Activated CD4-positive, alpha-beta T cell treated with anti-CD3 and anti-CD28 coated beads, Interleukin-2, amount 10 ng/mL, durations not matched to agents 24 days and 14 days (primary cell): ENCODE measurements at places on chromosomes 3 and 15. TPM values are rescaled to one million over a fixed set of nuclear protein-coding genes. Genes with fewer than 3 reads are reported as not detected.

- peak; percentile 41 for DNase-seq
Observed at GRCh38 chr3:114207768-114208167, 28.9 kb upstream of the DRD3 start.

NDN gene
- 3.1 and 3.6 TPM in 2 replicates for total RNA-seq

GRCh38 chr3:197024881-197025735 is 4.5 kb downstream of the MELTF start:
- no peak for DNase-seq

PLAAT1 gene
- total RNA-seq = not detected in 2 replicates

DNA sequence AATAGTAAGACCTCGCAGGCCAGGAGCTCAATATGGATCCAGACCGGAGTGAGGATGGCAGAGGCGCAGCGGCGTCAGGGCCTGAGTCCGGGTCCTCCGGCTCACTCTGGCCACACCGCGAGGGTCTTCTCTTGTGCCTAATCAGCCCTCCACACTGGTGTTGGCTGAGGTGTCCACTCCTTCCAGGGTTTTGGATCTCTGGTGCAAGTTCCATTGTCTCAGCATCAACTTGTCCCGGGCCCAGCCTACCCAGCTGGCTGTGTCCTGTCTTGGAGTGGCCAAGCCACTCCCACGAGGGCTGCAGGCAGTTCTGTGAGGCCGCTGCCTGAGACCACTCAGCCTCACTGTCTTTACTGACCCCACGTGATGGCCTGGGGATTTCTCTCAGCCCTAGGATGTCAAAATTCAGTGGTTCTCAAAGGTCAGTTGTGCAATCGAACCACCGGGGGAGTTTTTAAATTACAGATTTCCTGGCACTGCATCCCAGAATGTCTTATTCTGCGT is 12.6 kb upstream of the GOLGA6L7 start:
- no peak for DNase-seq

DNA sequence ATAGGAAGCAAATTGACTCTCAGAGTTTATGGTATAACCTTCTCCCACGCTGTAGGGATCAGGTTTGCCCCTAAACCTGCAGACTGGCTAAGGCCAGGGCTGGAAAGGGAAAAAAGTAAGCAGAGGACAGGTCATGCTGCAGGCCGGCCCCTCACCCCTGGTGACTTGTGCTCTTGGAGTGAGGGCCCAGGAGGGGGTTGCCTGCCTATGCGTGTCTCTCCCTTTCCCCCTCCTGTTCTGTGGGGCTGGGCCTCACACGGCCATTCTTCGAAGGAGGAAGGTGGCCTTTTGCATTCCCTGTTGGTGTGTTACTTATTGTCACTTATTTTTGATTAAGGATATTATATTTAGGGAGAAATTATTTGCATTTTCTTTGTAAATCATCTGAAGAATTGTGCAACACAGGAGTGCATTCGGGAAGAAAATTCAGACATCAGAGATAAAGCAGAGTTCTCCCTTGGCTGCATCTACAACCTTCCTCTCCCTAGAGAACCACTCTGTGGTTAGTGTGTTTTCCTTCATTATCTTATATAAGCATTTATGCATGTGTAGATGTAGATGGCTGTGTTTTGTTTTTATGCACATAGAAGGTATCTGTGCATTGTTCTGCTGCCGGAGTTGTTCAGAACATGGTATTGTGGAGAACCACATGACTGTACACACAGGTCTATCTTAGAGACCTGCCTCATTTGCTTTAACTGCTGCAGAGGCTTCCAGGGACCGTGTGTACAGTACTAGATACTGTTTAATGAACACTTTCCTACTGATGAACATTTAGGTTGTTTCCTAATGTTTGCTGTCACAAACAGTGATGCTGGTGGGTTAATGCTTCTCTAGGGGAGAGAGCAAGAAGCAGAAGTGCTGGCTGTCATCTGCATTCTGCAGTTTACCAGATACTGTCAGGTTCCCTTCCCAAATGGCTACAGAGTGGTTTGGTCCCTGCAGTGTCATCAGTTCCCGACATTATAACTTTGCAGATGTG is 133.5 kb downstream of the APBA2 start:
- no peak for DNase-seq

CDC25A gene
- total RNA-seq = 57.0 and 60.2 TPM in 2 replicates

GRCh38 chr3:123719862-123720453 is 135.1 kb upstream of the HACD2 start:
- DNase-seq = no peak

C3orf20 gene
- total RNA-seq = 0.19 and 0.28 TPM in 2 replicates

DNA sequence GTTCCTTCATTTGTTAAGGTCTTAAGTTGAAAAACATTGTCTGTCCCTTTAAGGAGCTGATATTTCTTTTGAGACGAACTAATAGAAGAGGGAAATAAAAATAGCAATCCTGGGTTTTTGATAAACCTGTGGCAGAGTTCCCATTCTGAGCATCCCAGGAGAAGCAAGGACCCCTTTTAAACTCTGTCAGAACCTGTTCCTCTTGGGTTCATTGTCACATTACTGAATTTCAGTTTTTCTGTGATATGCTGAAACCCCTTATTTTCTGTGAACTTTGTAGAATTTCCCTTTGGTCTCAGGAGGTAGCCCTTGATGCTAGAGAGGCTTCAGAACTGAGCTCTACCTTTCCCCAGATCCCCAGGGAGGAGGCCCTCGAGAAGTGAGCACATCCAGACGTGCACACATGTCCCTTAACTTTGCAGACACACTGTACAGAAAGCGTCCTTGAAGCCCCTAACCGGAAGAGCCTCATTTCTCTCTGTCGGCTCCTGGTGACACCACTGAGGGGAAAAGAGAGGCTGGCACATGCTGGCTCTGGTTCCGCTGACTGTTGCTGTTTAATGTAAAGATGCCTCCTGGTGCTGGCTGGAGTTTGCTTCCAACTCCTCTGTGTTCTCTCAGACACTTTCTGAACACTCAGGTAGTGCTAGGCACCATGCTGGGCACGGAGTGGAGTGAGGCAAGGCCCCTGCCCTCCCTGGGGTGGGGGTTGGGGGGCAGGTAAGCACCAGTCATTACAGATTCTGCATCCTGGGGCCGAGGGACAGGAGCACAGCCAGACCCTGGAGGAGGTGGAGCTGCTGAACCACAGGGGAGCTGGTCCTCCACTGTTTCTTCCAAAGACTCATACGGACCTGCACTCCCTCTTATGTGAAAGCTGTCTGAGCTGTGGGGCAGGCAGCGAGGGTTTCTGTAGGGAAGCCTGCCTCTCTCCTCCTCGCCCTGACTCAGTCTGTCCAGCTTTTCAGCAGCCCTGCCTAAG is 77.5 kb downstream of the CHDH start:
- DNase-seq = no peak

- DNase-seq = no peak
Observed at GRCh38 chr3:10775828-10776227, 40.2 kb upstream of the SLC6A11 start.

RPP25 gene
- 13.1 and 13.9 TPM in 2 replicates for total RNA-seq

DNA sequence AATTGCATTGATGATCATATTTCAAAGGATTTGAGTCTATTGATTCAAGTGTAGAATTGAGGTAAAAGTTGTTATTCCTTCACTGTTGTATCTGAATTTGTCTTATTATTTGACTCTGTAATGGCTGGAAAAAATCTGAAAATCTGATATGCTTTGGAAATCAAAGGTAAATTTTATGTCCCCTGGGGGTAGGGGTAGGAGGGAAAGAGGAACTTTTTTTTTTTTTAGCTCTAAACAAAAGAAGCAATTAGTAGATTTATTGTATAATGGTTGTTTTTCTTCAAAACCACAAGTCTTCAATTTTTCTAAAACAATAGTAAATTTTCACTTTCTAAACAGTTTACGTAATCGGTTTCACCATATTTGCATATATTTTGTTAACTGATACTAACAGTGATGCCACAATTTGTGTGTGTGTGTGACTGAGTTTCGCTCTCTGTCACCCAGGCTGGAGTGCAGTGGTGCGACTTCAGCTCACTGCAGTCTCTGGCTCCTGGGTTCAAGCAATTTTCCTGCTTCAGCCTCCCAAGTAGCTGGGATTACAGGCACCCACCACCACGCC is 91.7 kb upstream of the GOLGA6L4 start:
- no peak for DNase-seq

NEIL1 gene
- 3.7 and 4.7 TPM in 2 replicates for total RNA-seq

METTL6 gene
- total RNA-seq = 15.2 and 17.4 TPM in 2 replicates

GRCh38 chr3:130389743-130390478 is 44.4 kb downstream of the COL6A5 start:
- DNase-seq = no peak

GABRG3 gene
- total RNA-seq = not detected in 2 replicates

IGF2BP2 gene
- 0.64 and 0.89 TPM in 2 replicates for total RNA-seq

GRCh38 chr3:194352667-194353246 is 1.6 kb upstream of the CPN2 start:
- no peak for DNase-seq
